Activated T-cell treated with anti-CD3 and anti-CD28 coated beads for 48 hours (primary cell): ENCODE measurements at places on chromosomes 7 and 10.
A peak's percentile ranks its signal among the peaks of the same experiment; 100 is the strongest.

- DNase-seq: no peak
Measured at GRCh38 chr7:64883113-64883905, 19.8 kb upstream of the ZNF273 start.

- DNase-seq: no peak
Measured at GRCh38 chr10:45460235-45460878, 86.3 kb downstream of the ALOX5 start.

DNA sequence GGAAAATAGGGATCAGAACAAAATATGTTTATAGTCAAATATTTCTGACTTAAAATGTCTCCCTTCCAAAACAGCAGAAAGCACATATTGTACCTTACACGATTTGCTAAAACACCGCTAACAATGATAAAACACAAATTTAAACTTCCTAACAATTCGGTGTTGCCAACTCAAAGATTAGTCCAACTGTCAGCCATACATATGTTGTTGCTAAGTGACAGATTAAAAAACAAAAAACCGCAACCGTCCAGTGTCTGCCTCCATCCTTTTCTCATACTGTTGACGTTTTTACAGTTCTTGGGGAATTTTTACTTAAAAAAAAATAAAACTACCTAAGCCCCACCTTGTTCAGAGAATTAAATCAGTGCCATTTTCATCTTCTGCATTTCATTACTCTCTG, 118.0 kb downstream of the RAB11FIP2 start:
- DNase-seq: no peak

DNA sequence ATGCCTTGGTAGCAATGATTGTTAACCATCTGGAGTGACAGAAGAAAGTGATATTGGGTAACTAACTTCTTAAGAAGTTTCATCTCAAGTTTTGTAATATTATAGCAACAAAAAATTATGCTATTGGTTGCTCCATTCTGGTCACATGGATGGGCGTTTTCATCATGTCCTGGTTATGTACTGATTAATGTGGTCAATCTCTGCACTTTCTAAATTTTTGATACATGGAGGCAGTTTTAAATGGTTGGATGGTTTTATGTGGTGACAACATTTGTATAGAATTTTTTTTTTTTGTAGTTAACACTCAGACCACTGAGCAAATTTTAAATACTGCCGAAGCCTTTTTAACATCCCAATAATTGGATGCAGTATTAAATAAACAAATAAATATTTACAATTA, 55.2 kb upstream of the CCAR1 start:
- no peak for DNase-seq

DNA sequence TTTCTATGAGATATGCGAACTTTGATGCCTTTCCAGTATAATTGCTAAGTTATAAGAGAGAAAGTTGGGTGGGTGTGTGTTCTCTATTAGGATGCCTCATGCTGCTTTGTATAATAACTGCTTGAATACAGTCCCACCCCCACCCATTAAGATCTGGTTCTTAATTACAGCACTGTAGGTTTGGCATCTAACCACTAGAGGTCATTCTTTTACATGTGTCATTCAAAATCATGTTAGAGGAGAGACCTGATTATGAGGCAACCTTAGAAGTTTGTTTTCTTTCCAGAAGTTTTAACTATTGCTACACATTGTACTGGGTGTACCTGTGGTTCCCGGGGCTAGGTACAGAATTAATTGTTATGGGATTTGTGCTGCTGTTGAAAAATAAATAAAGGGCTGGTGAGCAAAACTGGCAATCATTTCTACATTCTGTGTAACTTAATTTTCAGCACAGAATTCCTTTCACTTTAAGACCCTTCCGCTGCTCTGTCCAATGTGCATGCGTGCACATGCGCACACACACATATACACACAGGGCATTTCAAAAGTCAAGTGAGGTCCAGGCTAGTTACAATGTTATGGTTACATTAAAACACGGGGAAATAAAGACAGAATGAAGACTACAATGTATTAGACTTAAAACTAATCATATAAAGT, 1156.3 kb downstream of the SORCS3 start:
- DNase-seq: no peak

- no peak for DNase-seq
Measured at GRCh38 chr7:28835800-28836199, 122.3 kb downstream of the TRIL start.

DNA sequence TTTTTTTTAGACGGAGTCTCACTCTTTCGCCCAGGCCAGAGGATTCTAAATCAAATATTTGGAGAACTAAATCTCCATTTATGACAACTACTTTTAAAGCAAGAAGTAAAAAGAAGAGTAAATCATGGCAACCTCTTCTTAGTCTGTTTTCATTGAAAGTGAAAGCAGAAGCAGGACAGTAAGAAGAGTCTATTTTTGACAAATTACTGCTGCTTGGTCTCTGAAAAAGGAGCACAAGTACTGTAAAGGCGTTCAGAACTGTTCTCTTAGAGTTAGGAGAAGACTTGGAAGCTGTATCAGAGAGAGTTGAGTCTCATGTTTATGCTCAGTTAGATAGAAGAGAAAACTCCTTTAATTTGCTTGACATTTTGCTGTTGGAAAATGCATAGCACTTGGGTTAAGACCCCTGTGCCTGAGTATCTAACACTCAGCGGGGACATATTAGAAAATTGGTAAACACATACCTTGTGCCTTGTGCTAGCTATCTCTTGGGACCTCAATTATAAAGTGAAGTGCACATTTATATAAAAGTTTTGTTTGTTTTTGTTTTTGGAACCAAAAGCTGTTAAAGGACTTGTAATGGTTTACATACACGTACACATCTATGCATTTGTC, 433.0 kb downstream of the ANKRD7 start:
- DNase-seq: no peak

DNA sequence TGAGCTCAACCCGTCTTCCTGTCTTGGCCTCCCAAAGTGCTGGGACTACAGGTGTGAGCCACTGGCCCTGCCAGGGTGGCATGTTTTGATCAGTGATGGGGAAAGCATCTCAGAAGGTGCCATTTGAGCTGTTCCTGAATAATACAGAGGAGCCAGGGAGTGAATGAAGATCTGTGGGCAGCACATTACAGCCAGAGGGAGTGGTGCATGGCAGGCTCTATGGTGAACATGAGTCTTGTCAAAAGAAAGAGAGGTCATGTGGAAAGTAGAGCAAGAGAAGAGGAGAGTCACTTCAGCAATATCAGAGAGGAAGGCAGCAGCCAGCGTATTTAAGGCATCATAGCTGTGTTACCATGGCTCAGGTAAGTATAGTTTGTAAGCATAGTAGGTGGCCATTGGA, 275.7 kb upstream of the LRGUK start:
- no peak for DNase-seq

GRCh38 chr10:31315453-31315852, 3.6 kb upstream of the ZEB1 start:
- no peak for DNase-seq

- DNase-seq: no peak
Measured at GRCh38 chr10:811379-812175, 119.9 kb downstream of the LARP4B start.

GRCh38 chr7:75963381-75963995, 30.9 kb downstream of the TMEM120A start:
- no peak for DNase-seq

GRCh38 chr10:12068449-12069269, at the start of gene DHTKD1:
DHTKD1 (plus strand) TSS chr10:12068954; CDS start chr10:12069034, 80 bp downstream.
- DNase-seq: peak; percentile 100

DNA sequence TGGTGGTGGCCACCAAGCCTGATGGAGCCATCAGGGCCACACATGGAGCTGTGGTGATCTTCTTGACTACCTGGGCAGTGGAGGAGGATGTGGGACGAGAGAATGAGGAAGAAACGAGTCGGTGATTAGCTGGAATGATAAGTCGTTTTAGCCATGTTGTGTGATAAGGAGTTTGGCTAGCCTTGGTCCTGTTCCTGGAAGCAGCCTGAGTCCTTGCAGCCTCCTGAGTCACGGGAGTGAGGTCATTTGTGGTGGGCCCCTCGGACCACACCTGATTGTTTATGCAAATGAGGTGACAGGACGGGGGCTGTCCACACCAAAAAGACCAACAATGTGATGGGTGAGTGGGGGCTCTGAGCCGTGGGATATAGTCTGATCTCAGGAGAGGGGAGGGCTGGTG, 554.4 kb downstream of the PTPRN2 start:
- no peak for DNase-seq

DNA sequence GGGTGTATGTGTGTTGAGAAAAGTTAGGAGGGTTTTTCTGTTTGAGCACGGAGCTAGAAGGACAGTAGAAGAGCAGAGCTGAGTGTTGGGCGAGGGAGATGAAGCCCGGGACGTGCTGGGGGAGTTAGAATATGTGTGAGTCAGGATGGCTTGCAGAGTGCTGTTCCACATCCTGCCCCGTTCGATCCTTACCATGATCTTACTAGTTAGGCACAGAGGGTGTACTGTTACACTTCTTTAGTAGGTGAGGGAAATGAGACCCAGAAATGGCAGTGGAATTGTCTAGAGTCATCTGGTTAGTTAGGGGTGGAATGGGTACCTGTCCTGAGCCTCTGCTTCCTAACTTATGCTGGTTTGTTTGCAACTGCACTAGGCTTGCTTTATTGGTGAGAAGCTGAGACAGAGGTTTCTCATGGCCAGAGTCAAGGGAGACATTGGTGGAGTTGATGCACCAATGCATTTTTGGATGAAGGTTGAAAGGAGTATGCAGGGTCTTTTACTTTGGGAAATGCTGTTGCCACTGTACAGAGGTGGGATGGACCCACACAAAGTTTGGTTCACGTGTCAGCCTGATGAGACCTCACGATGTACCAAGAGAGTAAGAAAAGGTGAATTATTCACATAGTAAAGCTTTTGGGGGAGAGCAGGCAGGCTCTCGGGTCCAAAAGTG, 42.4 kb downstream of the CCNY start:
- DNase-seq: peak; percentile 12
